GM13976 (cell line): ENCODE measurements at places on chromosomes 6 and 20.

- no peak for DNase-seq
These were observed 54.1 kb downstream of the MYH7B start for GRCh38 chr20:35009665-35010328.

- no peak for DNase-seq
These were observed 204.0 kb downstream of the DLL1 start for GRCh38 chr6:170086639-170087420.

GRCh38 chr6:41976794-41977484, 35.3 kb upstream of the CCND3 start:
- peak; percentile 37 for DNase-seq

GRCh38 chr6:49499623-49500022, at the start of gene GLYATL3:
Gene GLYATL3 (plus strand): TSS chr6:49499923. CDS start chr6:49511991, 12,068 bp downstream.
- DNase-seq: no peak

DNA sequence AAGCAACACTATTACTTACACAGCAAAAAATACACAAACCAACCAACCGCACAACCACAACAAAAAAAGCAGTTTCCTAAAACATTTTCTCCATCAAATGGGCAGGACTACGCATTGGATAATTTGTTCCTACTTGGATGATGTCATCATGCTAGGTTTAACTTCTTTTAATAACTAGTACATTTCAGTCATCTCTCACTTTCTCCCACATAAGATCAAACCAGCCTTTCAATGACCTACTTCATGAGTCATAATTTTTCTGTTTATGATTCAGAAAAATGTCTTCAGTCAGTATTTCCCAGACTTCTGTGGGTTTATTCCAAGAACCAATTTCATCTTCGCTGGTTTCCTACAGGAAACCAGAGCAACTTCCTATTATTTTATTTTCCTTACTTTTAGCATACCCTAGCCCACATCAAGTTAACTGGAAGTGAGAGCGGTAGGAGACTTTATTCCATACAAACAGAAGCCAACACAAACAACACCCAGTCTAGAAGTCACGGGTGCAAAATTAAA, 134.2 kb downstream of the GMDS start:
- DNase-seq: peak; percentile 70

DNA sequence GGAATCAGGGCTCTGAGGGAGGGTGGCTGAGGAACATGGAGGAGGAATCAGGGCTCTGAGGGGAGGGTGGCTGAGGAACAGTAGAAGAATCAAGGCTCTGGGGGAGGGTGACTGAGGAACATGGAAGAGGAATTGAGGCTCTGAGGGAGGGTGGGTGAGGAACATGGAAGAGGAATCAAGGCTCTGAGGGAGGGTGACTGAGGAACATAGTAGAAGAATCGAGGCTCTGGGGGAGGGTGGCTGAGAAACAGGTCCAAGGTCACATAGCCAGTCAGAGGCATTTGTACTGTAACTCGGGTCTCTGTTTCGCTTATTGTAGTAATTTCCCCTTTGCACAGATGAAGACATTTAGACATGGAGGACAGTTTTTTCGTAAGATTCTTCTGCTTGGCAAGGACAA, 164.8 kb downstream of the SOBP start:
- no peak for DNase-seq

GRCh38 chr6:142416179-142416578, 114.4 kb downstream of the ADGRG6 start:
- no peak for DNase-seq

DNA sequence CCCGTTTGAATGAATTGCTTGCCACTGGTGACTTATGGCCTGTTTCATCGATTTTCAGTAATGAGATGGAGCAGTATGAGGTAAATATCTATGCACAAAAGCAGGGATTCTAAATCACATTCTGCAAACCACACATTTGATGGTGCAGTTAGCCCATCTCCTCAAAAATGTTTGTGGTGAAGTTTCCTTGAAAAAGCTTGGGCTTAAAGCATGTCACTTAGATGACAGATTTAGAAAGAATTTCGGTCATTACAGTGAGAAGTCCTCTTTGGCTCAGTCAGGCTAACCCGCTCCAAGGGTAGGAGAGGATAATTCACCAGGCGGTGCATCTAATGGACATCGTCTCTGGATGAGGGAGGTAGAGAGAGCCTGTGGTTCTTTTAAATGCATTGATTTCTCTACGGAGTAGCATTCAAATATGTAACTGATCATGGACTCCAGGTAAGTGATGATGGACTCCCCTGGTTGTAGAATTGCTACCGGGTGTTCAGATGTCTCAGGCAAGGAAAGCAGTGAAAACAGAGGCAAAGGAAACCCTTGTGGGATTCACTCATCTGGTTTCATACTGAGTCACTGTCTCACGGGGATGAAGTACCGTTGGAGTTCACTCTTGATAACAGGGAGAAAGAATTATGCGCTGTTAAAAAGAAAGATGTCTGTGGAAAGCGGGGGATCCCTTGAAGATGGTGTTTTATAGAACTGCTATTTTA, 65.3 kb downstream of the AIG1 start:
- no peak for DNase-seq

DNA sequence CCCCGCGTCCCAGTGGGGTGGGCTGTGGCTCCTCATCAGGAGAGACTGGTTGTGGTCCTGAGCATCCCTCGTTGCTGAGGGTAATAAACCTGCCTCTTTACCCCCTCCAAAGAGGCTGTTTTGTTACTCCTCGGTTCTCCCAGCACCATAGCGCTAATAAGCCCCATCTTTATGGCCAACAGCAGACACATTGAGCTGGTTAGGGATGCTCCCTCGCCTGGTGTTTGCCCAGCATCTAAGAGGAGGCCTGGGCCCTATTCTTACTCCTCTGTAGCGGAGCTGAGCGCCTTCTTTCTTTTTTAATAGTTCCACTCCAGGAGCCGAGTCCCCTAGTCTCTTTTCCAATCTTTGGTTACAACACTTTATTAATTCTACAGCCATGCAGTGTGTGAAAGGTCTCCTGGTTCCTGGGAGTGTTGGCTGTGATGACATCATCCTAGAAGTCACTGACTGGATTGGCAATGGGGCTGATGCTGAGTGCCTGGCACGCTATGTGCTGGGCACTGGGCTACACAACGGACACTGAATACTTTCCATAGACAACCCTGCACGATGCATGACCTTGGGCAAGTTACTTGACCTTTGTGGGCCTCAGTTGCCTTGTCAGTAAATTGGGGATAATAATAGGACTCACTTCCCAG, 50.6 kb upstream of the CCDC167 start:
- DNase-seq: no peak
